Activated CD4-positive, alpha-beta T cell treated with anti-CD3 and anti-CD28 coated beads, Interleukin-10, Interleukin-2, amounts not matched to agents 100 ng/mL and 50 ng/mL, durations not matched to agents 16 hours and 8 hours (primary cell): ENCODE measurements at places on chromosomes 5 and 9.
A peak's percentile ranks its signal among the peaks of the same experiment; 100 is the strongest.

GRCh38 chr9:94922691-94923107 is 196.2 kb downstream of the AOPEP start:
- DNase-seq: no peak

GRCh38 chr5:147509710-147510651 is at the start of gene DPYSL3:
Gene DPYSL3 (minus strand): TSS chr5:147510068. CDS start chr5:147509858, 210 bp downstream.
- DNase-seq: peak; percentile 16

DNA sequence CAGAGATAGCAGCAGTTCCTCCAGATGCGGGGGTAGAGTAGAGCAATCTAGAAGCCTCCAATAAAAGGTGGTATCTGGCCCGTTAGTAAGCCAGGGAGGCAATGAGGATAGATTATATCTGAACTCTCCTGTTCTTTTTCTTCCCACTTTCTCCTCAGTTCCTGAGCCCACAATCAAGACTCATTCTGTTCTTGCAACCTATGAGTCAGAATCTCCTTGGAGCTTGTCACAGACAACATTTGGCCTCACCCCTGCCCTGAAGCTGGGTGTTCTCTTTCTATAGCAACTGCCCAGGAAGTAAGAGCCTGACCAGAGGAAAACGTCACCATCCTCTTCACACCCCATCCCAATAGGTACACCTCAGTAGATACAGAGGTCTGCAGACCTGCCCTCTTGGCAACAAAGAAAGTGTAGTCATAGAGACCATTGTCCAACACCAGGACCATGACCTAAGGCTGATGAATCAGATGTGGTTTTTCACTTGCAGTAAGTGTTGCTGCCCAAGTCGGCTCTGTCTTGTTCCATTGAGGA is 76.3 kb upstream of the PCA3 start:
- peak; percentile 58 for DNase-seq

DNA sequence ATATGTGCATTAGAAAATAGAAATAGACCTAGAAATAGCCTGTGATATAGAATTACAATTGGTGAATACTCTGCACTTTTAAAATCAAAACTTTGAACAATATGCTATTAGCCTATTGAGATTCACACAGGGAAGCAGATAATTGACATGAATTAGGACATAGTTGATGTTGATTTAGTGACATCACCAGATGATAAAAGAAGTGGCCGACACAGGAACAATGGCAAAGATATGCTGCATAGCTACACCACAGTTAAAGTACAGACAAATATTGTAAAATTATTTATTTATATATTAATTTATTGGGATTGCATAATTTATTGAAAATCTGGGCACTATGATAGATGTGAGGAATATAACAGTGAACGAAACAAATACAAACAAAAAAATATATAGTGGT is 261.5 kb upstream of the CCNH start:
- no peak for DNase-seq

DNA sequence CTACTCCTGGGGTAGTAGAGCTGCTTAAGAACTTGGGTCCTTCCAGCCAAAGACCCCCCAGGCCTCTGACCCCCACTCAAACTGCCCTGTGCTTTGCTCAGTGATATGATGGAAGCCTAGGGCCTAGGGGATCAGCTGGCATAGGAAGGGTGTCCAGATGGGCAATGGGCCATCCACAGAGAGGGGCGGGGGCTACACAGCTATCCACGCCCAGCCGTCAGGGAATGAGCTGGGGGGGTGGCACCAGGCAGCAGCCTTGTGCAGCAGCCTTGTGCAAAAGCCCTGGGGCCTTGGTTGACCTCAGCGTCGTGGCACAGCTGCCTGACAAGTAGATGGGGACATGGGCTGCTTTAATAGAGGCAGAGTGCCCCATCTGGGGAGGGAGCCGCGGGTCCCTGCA is 43.2 kb downstream of the DAB2IP start:
- DNase-seq: no peak

- no peak for DNase-seq
Observed at GRCh38 chr5:61570767-61571166, 238.7 kb downstream of the ZSWIM6 start.

- no peak for DNase-seq
Observed at GRCh38 chr5:145141534-145141933, 693.6 kb downstream of the PRELID2 start.

DNA sequence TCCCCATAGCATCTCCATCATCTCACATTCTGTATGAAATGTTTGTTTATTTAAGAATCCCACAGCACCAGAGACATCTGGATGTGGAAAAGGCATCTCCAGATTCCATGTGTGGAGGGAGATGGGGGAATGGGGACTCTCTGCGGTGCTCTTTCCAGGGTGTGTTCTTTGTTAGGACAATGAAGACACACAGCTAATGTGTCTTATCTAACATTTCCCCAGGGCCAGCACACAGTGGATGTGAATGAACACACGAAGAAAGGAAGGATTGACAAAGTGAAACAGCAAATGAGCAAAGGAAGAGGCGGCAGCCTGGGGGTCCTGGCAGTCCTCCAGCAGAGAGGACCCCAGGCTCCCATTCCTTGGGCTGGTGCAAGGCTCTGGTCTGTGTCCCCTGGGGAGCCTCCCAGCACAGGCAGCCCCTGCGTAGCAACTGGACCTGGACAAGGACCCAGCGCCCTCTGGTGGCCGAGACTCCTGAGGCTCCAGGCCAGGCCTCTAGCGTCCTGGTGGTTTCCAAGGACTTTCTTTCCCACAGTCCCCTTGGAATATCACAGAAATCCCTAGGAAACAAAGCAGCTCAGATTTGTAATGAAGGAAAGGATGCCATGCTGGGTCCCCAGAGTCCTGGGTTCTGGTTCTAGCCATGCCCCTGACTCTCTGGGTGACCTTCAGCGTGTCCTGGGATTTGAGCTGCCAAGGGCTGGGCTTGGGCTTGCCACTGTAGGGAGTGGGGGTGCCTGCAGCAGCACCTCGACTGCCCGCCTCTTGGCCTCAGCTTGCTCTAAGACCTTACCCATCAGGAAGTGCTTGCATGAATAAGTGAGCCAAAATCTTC is 3.5 kb upstream of the PDLIM7 start:
- peak; percentile 84 for DNase-seq

- DNase-seq: no peak
Observed at GRCh38 chr5:131276072-131276471, 12.2 kb downstream of the CDC42SE2 start.

DNA sequence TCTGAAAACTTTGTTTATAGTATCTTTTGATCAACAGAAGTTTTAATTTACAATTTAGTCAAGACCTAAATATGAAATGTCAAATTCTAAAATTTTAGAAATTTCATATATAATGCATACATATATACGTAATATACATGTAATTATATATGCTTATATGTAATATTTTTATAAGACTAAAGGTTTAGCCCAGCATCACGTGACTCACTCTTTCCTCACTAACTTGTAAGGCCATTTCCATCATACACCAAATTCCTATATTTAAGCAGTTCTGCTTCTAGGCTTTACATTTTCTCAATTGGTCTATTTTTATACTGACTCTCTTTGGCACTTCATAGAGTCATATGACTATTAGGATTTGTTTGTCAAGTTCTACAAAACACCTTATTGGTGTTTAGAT is 56.4 kb downstream of the CFAP95 start:
- DNase-seq: no peak

DNA sequence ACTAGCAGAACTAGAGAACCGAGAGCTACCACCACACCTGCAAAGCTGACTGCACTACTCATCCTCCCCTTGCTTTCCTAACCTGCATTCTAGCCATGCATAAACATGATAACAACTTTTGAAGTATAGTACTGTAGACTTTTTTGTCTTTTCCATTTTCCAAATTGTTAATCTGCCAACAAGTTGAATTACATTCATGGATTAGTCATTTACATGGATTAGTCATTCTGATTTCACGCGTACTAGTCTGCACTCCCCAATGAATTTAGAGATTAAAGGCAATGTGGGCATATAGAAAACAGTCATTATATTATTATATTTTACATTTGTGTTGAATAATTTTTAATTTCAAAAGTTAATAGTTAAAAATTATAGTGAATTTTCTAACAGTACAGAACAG is 81.4 kb downstream of the EDIL3 start:
- DNase-seq: no peak

- peak; percentile 32 for DNase-seq
Observed at GRCh38 chr9:136665704-136666371, 3.1 kb downstream of the EGFL7 start.

GRCh38 chr9:130990978-130991777 is 17.8 kb upstream of the LAMC3 start:
- DNase-seq: no peak

DNA sequence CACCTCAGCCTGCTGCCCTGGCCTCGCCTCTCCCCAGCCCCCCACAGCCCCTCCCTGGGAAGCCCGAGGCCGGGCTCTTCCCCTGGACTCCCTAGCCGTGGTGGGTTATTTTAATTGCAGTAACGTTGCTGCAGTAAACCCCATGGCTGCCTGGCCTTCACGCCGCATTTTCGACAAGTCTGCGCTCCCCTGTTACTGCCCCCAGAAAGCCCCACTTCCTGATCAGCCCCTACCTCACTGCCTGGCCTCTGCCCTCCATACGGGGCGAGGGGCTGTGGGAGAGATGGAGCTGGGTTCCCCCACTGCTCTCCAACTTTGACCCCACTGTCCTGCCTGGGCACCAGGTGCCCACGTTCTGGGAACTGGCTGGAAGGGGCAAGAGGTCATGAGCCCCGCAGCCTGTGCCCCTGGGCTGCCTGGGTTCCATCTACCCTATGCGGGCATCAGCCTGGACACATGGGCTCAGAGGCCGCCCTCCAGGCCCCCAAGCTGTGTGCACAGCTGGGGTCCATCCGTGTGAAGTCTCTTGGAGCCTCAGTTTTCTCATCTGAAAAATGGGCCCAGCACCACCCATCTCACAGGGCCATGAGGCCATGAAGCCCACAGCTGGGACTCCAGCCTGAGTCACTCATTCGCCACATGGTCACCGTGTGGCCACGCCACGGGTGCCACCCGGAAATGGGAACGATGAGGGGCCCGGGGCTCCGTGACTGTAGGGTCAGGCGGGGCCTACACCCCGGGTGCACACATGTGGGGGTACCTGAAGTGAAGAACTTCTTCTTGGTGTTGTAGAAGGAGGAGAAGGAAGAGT is 11.5 kb downstream of the EGFL7 start:
- no peak for DNase-seq

- no peak for DNase-seq
Observed at GRCh38 chr5:157823655-157824054, 35.3 kb downstream of the CLINT1 start.

- DNase-seq: no peak
Observed at GRCh38 chr5:150175076-150175475, 8.5 kb downstream of the CDX1 start.

DNA sequence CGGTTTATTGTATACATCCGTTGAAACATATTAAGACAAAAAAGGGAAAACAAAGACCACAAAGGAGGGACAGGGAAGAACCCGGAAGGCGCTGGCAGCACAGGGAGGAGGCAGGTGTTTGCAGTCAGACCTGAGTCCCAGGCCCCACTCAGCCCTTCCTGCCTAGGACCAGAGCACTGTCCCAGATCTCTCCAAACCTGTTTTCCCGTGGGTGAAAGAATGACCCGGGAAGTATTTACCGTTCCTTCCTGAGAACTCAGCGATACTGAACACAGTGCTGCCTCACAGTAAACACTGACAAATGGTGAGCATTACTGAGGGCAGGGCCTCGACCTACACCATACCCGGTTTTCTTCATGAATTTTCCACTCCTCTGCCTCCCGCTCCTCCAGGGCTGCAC is 1.2 kb downstream of the ABO start:
- no peak for DNase-seq

DNA sequence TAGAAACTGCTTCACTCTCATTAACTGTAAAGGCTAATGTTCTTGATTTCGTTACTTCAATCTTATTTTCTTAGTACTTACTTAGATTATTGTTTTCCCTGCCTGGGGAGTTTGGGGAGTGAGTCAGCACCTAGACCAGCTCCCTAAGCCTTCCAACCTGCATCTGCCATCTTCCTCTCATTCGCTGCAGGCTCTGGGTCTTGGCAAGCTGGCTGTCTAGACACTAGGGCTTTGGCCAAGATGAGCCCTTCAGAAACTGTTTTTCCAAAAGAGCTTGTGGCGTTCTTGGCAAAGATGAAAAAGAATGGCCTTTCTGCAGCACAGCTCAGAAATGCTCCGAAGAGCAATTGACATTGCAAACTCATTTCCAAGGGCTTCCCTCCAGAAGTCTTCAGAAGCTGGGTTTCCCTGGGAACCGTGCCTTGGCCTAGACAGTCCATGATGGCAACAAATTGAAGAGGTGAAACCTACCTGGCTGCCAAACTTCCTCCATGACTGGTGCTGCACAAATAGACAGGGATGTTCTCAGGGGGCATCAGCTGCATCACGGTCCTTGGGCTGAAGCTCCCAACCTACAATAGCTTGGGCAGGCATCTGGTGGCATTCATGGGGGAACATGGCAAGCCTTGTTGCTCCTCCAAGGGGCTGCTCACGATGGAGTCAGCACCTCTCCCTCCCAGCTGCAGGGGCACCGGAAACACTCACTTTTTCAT is 76.6 kb downstream of the NSUN2 start:
- DNase-seq: no peak

DNA sequence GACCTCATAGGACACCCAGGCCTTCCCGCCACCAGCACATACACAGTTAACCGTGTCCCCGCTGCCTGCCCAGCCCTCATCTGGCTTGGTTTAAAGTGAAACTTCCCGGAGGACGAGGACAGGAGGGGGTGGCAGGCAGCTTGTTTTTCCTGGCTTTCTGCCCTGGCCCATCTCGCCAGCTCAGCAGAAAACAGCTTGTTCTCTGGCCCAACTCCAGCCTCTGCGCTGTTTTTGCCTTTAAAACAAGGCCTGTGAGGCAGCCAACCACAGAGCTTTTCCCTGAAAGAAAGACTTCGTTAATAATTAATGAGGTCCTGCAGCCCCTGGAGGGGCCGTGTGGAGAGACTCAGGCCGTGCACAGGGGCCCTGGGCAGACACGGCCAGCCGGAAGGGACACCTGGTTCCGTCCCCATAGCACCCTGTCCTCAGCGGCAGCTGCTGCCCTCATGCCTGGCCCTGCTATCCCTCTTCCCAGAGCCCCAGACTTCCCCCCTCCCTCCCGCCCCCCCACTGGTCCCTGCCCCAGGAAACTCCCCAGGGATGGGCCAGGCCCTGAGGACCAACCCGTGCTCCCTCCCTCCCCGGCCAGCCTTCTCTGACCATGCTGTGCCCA is 108.7 kb downstream of the RXRA start:
- no peak for DNase-seq

DNA sequence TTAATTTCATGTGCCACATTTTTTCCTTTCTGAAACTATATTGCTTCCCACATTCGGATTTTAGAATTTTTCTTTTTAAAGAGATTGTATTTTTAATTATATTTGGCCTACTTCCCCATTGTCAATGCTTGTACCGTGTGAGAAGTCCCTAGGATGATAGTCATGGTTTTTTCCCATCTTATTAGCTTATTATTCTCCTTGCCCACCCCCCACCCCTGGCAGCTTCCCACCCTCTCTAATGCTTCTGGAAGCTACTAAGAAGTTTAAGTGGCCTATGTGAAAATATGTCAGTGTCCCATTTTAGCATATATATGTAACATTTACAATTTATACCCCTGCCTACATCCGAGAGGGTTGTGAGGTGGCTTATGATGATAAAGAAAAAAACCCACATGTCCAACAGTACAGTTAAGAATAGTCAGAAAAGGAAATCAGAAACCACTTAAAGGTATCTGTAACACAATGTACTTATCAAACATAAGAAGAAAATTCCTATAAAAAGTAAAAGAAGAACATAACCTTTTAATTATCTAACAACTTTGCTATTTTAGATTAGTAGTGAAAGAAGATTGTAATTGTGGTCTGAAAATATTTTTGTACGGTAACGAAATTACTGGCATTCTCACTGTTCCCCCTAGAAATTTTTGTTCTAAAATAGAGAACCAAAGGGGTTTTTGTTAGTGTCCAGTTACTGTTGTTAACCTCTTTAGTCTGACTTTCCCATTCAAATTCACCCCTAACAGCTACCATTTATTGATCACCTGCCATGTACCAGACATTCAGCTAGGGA is 62.1 kb downstream of the SLC44A1 start:
- DNase-seq: no peak
